Activated naive CD4-positive, alpha-beta T cell (primary cell): ENCODE measurements at places on chromosomes 12 and 14.

- no peak for DNase-seq
Observed at GRCh38 chr12:8771072-8771471, 51.3 kb upstream of the A2ML1 start.

GRCh38 chr14:68965261-68965761 lies 13.8 kb downstream of the ACTN1 start:
- no peak for DNase-seq

DNA sequence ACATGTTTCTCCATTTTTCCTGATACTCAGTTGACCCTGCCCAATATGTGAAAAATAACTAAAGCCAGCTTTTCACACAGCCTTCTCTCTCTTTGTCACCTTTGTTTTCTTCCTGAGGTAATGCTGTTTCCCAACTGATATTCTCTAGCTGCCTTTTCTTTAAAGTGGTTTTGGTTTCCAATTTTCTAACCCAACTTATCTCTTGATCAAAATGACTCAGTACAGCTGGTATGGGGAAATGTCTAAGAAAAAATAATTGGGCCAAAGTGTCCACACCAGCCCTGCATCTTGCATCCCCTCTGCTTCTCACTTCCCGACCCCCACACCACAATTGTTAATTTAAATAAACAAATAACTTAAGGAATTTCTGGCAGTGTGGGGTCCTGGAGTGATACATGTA lies 193.8 kb downstream of the SYT1 start:
- no peak for DNase-seq

DNA sequence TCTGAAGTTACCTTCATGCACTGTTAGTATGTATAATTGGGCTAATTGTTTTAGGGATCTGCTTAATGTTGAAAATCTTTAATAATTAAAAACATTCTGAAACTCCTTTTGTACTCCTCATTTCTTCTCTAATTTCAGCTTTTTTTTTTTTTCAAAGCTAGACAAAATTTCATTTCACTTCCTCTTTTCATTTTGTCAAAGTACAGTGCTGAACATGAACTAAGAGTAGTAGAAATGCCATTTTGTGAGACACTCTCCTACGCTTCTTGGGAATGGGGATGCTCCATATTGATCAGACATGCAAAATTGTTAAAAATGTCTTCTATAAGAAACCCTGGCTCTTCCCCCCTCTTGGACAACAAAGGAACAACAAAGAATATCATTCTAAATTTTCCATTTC lies 1.7 kb downstream of the ABCD2 start:
- DNase-seq, result no peak

DNA sequence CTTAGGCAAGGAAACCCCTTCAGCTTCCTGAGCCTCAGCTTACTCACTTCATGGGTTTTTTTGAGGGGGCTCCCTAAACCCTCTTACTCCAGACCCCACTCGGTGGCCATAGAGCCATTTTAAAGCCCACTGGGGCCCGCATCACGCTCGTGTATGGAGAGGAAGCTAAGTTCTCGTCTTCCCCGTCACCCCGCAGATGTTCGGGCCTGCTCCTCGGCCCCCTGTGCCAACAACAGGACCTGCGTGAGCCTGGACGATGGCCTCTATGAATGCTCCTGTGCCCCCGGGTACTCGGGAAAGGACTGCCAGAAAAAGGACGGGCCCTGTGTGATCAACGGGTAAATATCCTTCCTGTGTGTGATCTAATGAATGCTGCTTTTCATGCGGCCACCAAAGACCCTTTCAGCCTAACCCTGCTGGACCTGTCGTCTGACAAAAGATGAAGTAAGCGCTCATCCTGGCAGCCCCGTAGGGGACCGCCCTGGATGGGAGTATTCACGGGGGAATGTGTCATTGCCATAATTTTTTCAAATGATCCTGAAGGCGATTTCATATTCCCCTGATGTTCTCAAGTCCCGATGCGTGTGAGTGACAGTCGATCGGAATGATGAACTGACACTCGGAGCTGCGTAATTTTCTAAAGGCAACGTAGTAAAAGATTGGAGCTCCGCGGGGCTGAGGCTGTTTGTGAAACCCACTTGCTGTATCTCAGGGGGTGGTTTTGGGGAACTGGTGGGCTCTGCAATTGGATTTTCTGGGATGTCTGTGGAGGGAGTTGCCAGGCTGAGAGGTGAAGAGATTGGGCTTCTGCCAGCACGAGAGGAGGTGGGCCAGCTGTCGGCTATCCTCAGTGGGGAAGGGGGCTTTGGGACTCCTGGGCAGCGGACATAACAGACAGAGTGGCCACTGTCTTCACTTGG lies 5.4 kb downstream of the DLK1 start:
- DNase-seq, result no peak

DNA sequence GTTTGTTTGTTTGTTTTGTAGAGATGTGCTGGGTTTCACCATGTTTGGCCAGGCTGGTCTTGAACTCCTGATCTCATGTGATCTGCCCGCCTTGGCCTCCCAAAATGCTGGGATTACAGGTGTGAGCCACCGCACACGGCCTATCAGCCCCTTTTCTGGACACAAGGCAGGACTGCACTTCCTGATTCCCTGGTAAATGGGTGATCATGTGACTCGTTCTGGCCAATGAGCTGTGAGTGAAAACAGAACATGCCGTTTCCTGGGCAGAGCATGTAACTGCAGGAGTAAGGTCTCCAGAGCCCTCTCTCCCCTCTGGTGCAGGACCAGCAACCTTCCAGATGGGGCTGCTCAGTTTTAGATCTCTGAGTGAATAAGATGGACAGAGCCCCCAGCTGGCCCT lies 92.7 kb downstream of the ITPK1 start:
- no peak for DNase-seq

- peak; percentile 31 for DNase-seq
Observed at GRCh38 chr12:54220092-54220557, 31.3 kb upstream of the SMUG1 start.

- DNase-seq, result no peak
Observed at GRCh38 chr12:44709166-44709565, 166.9 kb downstream of the NELL2 start.

DNA sequence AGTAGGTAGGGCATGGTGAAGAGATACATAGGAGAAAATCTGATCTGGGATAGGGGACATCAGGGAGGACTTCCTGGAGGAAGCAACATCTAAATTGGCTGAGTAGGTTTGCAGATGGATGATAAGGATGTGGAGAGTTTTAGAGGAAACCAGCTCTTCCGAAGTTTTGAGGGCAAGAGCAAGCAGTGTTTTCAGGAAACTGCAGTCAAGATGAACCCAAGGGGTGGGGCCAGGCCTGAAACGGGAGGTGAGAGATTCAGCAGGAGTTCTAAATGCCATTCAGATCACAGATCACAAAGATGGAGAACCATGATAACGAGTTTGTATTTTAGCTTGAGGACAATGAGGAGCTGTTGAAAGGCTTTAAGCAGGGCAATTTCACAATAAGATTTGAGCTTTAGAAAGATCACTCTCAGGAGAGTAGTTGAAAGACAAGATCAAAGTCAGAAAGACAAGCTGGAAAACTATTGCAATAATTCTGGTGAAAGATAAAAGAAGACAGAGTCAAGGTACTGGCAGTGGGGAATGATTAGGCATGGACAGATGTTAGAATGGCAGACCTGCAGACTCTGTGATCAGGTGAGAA lies 70.1 kb upstream of the PLXNC1 start:
- DNase-seq, result no peak

DNA sequence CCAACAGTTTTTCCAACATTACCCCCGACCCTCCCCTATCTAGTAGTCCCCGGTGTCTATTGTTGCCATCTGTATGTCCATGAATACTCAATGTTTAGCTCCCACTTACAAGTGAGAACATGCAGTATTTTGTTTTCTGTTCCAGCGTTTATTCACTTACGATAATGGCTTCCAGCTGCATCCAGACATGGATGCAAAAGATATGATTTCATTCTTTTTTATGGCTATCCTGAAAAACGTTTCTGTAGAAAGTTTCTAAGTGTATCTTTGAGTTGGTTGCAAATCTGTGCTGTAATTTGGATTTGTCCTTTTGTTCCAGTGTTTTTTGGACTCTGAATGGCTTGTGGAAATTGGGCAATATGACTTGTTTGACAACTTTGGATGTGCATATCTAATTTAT lies 11.7 kb downstream of the SP1 start:
- no peak for DNase-seq

GRCh38 chr12:120496413-120497340 lies 764 bp downstream of the DYNLL1 start:
- DNase-seq, result peak; percentile 27

- DNase-seq, result no peak
Observed at GRCh38 chr12:117032593-117033381, 66.4 kb downstream of the TESC start.

DNA sequence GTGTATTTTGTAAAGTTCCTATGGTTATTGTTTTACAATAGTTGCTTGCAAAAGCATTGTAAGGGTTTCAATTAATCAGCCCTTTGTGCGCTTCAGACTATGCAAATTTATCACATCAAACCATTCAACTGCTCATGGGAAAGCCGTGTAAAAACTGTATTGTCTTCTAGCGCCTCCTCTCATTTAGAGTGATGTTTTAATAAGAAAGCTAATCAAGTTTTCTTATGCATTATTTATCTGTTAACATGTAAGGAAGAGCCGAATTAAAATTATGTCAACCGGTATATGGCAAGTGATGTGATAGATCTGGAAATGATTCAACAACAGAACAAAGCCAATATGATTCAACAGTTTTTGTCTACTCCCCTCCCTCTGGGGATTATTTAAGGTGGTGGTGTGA lies 92.5 kb upstream of the RFX4 start:
- DNase-seq, result no peak

DNA sequence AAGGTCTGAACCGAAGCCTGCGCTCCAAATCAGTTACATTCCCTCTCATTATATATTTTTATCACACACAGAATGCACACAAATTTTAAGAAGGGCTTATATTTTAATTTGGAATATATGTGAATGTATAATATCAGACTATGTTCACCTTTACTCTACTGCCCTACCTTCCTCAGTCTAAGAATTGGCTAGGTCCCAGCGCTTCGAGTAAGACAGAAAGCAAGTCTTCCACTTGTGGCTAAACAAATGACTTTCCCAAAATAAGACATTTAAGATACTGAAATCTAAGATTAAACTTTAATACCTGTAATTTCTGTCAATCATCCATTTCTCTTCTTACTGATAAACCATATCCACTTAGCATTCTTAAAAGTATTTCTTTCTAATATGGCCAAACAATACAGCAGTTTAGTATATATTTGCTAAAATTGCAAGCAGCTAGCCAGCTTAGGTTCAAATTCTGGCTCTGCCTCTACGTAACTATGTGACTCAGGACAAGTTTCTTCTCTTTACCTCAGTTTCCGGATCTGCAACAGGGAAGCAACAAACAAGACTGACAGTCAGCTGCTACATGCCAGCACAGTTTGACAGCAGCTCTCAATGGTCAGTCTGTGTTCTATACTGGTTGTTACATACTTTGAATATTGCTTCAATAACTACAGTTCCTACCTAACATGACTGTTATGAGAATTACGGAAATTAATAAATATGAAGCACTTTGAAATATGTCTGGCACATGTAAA lies 2.0 kb downstream of the INTS13 start:
- DNase-seq, result no peak

DNA sequence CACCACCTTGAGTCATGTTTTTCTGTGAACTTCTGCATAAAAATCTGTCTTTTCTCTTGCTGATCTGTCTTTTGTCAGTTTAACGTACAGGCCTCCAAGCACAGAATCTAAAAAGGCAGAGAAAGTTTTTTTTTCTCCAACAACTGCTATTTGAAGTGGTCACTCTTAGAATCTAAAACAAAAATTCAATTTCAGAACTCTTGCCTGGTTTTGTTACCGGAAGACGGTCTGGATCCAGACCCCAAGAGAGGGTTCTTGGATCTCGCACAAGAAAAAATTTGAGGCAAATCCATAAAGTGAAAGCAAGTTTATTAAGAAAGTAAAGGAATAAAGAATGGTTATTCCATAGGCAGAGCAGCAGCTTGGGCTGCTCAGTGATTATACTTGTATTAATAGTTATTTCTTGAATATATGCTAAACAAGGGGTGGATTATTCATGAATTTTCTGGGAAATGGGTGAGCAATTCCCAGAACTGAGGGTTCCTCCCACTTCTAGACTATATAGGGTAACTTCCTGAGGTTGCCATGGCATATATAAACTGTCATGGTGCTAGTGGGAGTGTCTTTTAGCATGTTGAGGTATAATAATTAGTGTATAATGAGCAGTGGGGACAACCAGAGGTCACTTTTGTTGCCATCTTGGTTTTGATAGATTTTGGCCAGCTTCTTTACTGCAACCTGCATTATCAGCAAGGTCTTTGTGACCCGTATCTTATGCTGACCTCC lies 150.0 kb upstream of the PLEKHA5 start:
- DNase-seq, result no peak

DNA sequence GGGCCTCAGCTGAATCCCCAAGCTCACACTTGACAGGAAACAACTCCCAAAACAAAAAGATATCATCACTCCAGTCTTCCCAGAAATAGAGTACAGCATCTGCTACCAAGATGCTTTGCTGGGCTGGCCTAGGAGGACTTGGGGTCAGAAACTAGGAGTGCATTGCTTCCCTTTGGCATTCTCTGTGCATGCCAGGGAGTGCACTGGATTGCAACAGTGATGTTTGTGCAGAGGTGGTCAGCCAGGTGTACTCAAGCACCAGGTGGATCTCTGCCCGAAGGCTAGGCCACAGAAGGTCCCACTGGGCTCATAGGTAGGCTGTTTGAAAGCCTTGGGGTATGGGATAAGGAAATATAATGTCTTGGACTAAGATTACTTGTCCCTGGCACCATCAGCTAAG lies 51.1 kb downstream of the RAB35 start:
- DNase-seq, result no peak

DNA sequence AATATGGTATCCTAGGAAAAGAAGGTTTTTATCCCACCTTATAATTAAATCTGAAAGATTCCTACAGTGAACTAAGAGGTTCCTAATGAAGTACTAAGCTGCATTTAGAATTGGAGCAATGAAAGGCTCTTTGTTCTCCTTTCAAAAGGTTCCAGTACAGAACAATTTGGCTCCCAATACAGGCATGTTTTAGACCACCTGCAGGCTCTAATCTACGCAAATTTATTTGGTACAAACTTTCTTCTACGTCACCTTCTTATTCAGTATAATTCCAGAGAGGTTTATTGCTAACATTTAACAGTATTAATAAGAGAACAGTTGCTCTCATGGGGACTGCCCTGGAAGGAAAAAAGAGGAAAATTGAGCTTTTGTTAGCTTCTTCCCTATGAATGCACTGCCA lies 37.6 kb upstream of the SLCO1C1 start:
- DNase-seq, result no peak

DNA sequence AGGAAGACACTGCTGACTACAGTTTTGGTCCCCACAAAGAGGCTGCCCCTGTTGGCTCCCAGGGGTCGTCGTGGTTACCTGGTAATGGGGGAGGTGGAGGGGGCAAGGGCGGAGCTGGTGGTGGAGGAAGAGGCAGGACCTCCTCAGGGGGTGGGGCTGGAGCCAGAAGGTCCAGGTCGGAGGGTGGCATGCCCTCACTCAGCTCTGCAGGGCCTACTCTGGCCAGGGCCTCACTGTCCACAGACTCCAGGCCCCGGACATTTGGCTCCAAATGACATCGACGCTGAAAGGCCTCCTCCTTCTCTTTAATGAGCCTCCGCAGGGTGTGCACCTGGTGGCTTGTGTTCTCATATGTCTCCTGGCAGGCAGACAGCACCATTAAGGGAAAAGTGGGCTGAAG lies 28.5 kb downstream of the PRPF40B start:
- no peak for DNase-seq

GRCh38 chr12:14601692-14602478 lies 34.2 kb upstream of the PLBD1 start:
- DNase-seq, result no peak

- DNase-seq, result no peak
Observed at GRCh38 chr12:76628745-76629144, 69.2 kb upstream of the OSBPL8 start.

GRCh38 chr12:82877963-82878362 lies 191.3 kb downstream of the TMTC2 start:
- no peak for DNase-seq
